ENCODE measurements at places on chromosomes 5 and 9.

DNA sequence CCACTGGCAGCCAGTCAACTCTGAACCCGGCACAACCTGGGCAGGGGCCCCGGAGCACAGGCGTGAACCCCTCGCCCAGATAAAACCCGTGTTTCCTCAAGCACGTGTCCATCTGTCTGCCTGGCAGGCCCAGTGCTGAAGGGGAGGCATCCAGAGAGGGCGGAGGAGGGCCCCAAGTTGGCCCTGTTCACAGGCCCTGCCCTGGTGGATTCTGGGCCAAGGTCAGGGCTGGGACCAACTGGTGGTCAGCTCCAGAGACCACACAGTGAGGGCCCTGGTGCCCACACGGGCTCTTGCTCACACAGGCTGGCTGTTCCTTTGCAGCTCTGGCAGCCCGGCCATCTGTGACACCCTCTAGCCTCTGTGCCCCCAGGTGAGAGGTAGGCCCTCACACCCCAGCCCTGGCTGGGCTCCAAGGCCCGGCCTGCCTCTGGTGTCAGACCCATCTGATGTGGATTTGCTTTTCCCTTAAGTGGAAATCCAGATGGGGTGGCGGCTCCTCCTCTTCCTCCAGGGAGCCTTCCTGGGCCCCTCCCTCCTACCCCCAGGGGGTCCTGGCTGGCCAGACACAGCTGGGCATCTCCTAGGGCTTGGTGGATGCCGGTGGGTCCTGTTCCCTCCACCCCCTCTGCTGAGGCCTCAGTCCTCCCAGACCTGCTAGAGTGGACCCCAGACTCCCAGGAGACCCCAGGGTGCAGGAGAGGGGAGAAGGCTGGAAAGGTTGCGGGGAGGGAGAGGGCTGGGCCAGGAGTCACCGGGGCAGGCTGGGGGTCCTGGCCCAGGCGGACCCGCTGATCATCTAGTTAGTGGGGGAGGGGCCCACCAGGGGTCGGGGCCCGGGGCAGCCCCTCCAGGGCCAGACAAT lies 525 bp upstream of the STPG3 start:
- DNase-seq: no peak

GRCh38 chr9:109238655-109239054 lies 71.6 kb upstream of the FRRS1L start:
- no peak for DNase-seq

GRCh38 chr5:107572715-107573368 lies 97.9 kb downstream of the EFNA5 start:
- no peak for DNase-seq

GRCh38 chr9:128169492-128169891 lies 9.4 kb downstream of the BBLN start:
- no peak for DNase-seq

DNA sequence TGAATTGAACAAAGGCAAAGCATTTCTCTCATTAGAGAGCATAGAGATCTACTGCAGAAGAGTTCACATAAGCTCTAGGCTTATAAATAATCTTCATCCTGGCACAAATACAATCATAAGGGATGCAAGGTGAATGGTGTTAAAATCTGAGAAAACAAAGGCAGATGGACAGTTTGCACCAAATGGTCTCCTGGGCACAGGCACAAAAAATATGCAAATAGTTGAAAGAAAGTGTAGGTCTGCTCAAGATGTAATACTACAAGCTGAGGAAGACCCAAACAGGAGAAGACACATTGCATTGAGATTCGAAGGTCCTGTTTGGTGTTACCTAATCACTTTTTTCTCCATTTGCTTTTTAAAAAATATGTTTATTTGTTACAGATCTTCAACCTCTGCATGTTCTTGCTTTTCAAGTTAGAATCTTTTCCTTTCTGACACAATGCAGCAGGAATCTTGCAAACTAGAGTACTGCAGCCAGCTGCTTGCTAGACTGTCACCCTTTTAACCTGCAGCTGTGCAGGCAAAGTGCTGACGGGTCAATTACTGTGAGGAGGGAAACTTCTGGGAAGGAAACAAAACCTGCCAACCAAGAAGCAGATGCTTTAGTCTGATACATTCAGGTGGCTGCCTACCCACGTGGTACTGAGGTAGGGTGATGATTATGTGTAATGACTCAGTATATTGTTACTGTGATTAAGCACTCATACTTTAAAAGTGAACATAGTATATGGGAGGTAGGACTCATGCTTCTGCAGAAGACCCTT lies 1048.6 kb upstream of the SEMA6A start:
- no peak for DNase-seq

GRCh38 chr5:134355681-134356080 lies 11.3 kb downstream of the CDKL3 start:
- DNase-seq: no peak

DNA sequence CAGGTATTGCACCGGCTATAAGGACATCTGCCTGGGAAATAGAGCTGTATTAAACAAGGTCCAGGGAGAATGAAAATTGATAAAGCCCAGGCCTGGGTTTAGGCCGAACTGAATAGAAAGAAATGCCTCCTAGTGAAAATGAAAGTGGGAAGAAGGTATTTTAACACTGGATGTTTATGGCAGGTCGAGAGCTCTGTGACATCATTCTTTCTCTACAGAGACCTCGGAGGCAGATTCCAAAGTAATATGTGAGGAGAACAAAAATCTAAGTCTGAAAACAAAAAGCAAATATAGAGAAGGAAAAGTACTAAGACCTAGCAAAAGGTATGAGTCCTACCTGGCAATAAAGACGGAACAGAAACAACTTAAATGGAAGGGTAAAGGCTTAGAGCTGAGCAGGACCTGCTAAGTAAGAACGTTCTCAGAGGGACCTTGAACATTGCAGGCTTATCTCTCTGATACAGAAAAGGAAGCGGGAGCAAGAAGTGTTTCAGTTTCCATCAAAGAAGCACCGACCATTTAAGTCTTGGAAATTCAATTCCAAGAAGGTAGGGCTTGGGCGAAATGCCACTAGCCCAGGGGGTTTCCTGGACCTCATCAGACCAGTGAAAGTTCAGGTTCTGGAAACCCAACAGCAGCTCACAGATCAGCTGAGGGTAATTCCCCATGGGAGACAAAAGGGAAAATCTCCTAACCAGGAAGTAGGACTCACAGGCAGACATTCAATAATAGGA lies 80.0 kb downstream of the SUSD1 start:
- DNase-seq: no peak

DNA sequence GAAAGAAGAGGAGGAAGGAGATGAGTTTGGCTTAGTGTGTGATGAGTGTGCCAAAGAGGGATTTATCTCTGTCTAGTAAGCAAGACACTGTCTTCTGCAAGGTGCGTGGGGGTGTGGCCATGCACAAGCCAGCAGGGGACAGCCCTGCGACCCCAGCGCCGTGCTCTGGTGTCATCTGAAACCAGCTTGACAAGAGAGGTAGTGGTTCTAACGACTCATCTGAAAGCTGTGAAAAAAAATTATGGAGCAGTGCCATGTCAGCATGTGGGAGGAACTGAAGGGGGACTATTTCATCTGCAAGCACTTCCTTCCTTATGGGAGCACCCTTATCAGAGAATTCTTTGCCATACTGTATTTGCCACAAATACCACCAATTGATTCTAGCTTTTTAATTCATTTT lies 398.6 kb downstream of the PSAT1 start:
- no peak for DNase-seq

DNA sequence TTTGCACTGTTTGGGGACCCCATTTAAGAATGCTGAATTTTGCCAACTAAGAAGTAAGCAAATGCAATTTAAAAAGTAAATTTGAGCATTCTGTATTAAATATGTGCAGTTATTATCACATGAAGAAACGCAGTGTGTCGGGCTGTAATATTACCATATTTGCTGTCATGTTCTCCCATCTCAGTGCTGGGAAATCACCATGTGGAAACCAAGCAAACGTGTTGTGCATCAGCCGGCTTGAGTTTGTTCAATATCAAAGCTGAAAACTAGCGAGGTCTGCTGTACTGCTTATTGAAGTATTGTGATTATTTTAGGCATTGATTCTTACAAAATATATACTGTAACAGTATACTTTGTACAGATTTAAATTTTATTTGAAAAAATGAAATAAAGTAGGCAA lies 2.6 kb downstream of the IGIP start:
- DNase-seq: no peak

DNA sequence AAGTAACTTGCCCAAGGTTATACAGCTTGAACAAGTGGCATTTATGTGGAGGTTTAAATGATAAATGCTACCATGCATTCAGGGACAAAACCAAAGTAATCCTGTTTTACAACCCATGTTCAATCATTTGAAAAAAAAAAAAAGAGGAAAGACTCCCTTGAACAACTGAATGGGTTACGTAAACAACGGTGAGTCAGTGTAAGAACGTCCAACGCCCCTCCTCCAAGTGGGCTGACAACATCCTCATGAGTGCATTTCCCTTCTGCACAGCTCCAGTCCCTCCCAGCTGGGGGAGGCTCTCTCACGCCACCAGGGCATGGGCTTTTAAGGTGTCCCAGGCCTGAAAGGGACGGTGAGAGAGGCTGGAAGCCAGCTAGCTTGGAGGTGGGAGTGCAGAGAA lies 90.0 kb downstream of the PRRT1B start:
- peak; percentile 85 for DNase-seq

GRCh38 chr9:120109242-120109641 lies 470.7 kb downstream of the CDK5RAP2 start:
- DNase-seq: no peak

- no peak for DNase-seq
These were observed 5.5 kb downstream of the JAKMIP2 start for GRCh38 chr5:147776989-147777388.

- no peak for DNase-seq
These were observed 121.7 kb downstream of the GLIS3 start for GRCh38 chr9:4177970-4178758.

DNA sequence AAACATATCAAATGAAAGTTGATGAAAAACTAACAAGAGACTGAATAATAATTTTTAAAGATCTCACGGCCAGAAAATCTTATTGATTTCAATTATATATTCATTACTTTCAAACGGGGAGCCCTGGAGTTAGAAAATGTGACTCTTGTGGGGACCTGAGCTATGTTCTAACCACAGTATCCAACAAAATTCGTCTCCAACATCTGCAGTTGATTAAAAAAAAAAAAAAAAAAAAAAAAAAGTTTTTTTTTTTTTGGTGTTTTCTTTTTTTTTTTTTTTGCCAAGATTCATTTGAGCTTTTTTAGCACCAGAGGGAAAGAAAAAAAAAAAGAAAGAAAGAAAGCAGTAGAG lies 144.3 kb upstream of the PIK3R1 start:
- DNase-seq: no peak

DNA sequence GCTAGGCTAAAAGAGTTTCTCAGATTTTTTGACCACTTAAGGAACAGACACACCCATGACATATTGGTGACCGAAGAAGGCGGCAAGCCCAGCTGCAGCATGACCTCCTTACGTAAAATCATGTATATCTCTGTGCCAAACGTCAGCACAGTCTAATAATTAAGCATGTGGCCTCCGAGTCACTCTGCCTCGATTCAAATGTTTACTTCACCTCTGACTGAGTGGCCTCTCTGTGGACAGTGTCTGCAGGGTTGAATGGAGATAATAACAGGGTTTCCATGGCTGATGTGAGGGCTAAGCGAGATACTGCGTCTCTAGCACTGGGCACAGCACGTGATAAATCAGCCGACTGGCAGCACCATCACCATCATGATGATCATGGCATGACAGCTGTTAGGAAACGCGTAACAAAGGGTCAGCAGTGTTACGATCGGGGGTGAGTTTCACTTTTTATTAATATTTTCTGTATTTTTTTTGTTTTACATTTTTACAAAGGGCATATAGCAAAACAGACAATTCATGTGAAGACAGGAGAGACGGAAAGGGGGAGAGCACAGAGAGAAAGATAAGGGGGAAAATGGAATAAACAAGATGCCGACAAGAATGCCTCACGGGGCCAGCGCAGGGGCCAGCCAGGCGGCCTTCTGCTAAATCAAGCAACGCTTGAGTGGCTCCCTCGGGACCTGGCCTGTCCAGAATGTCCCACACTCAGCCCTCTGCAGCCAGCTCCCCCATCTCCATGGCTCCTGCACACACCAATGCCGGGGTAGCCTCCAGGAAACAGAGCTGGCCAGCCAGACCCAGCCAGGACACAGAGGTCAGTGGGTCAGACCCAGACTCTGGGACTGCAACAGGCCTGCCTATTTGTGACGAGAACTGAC lies 60.3 kb downstream of the ADAMTS2 start:
- DNase-seq: peak; percentile 13

GRCh38 chr5:56499901-56500300 lies 266.8 kb upstream of the ANKRD55 start:
- no peak for DNase-seq

DNA sequence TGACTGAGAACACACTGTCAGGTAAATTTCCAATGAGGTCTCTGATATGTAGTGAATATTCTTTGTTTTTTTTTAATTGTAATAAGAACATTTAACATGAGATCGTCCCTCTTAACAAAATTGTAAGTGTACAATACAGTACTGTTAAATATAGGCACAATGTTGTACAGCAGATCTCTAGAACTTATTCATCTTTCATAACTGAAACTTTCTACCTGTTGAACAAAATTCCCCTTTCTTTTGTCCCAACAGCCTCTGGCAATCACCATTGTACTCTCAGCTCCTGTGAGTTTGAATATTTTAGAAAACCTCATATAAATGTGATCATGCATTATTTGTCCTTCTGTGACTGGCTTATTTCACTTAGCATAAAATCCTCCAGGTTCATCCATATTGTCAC lies 10.6 kb upstream of the PRLR start:
- no peak for DNase-seq

DNA sequence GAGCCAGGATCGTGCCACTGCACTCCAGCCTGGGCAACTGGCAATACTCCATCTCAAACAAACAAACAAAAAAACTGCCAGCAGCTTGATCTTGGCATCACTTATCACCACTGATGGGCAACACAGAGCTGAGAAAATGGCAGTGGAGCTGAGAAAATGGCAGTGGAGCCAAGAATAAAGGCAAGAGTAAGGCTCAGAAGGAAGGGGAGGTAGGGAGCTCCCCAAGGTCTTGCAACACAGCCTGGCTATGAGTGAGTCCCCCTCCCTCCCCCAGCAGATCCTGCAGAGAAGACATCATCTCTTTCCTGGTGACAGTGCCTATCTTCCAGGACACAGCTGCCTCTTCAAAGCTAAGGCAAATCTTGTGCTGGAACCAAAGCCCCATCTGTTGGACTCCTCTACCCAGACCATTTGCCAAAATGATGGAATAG lies 70.3 kb downstream of the UGCG start:
- no peak for DNase-seq

- no peak for DNase-seq
These were observed at the start of gene TNC for GRCh38 chr9:115117999-115118878. TSS of gene TNC (minus strand) at chr9:115118157. CDS start at chr9:115091018, 27,139 bp downstream.

GRCh38 chr9:115444959-115445358 lies 327.0 kb upstream of the TNC start:
- no peak for DNase-seq

- no peak for DNase-seq
These were observed 57.7 kb upstream of the RPS23 start for GRCh38 chr5:82335806-82336205.

GRCh38 chr5:172771439-172772111 lies 580 bp upstream of the DUSP1 start:
- no peak for DNase-seq
